Caki2 (cell line): ENCODE measurements at places on chromosomes 1 and 21. TPM values are rescaled to one million over a fixed set of nuclear protein-coding genes. Genes with fewer than 3 reads are reported as not detected.

AMIGO1 gene
- 0.51 and 3.4 TPM in 2 replicates for total RNA-seq

LORICRIN gene
- not detected in 2 replicates for total RNA-seq

PLXNA2 gene
- 0.03 and 1.6 TPM in 2 replicates for total RNA-seq

HFM1 gene
- total RNA-seq = 0.10 and 0.14 TPM in 2 replicates

CCDC17 gene
- 0.10 TPM in 1 of 2 replicates, not detected in the other for total RNA-seq

SYTL1 gene
- total RNA-seq = 39.3 and 46.3 TPM in 2 replicates

SFN gene
- total RNA-seq = 211 and 262 TPM in 2 replicates

EFCAB14 gene
- 34.5 and 60.9 TPM in 2 replicates for total RNA-seq

GREM2 gene
- total RNA-seq = 0.34 TPM in 1 of 2 replicates, not detected in the other

UBASH3A gene
- not detected in 2 replicates for total RNA-seq

PCAT6 gene
- not detected in 2 replicates for total RNA-seq

AMY1B gene
- total RNA-seq = not detected in 2 replicates

TDRD5 gene
- total RNA-seq = not detected in 2 replicates

OR2AK2 gene
- not detected in 2 replicates for total RNA-seq

OR10J1 gene
- total RNA-seq = not detected in 2 replicates

SPRR2F gene
- not detected in 2 replicates for total RNA-seq

GSTM5 gene
- not detected in 2 replicates for total RNA-seq

S1PR1 gene
- not detected in 2 replicates for total RNA-seq

KRTAP19-5 gene
- total RNA-seq = not detected in 2 replicates

UAP1 gene
- 39.4 and 46.9 TPM in 2 replicates for total RNA-seq

TPTE gene
- total RNA-seq = not detected in 2 replicates

CELSR2 gene
- total RNA-seq = 4.6 and 4.8 TPM in 2 replicates

GRHL3 gene
- 0.03 and 0.26 TPM in 2 replicates for total RNA-seq

RASSF5 gene
- total RNA-seq = 0.09 and 0.47 TPM in 2 replicates

UBQLN4 gene
- 12.4 and 36.6 TPM in 2 replicates for total RNA-seq

ELAPOR1 gene
- total RNA-seq = 0.88 and 1.7 TPM in 2 replicates

KCNA3 gene
- not detected in 2 replicates for total RNA-seq

KRTAP7-1 gene
- not detected in 2 replicates for total RNA-seq

LCE2C gene
- not detected in 2 replicates for total RNA-seq

VAV3 gene
- 21.4 and 44.4 TPM in 2 replicates for total RNA-seq

GCSAML gene
- total RNA-seq = not detected in 2 replicates

AK5 gene
- total RNA-seq = 27.7 and 28.7 TPM in 2 replicates

WNT4 gene
- total RNA-seq = 0.20 TPM in 1 of 2 replicates, not detected in the other

NME7 gene
- 7.8 and 9.9 TPM in 2 replicates for total RNA-seq

CA14 gene
- total RNA-seq = not detected in 2 replicates

MYBPH gene
- not detected in 2 replicates for total RNA-seq

FBLIM1 gene
- 7.0 and 9.3 TPM in 2 replicates for total RNA-seq

PTPN7 gene
- not detected in 2 replicates for total RNA-seq

CEPT1 gene
- 9.6 and 15.1 TPM in 2 replicates for total RNA-seq

KRTAP19-7 gene
- not detected in 2 replicates for total RNA-seq

EMC1 gene
- total RNA-seq = 34.8 and 36.4 TPM in 2 replicates

PLPPR4 gene
- not detected in 2 replicates for total RNA-seq

FRRS1 gene
- total RNA-seq = 7.2 and 7.9 TPM in 2 replicates

CD34 gene
- total RNA-seq = not detected in 2 replicates

TMEM201 gene
- total RNA-seq = 8.1 and 9.4 TPM in 2 replicates

UBL4B gene
- total RNA-seq = not detected in 2 replicates

LINGO4 gene
- total RNA-seq = not detected in 2 replicates

USP25 gene
- total RNA-seq = 15.8 and 26.8 TPM in 2 replicates

CHI3L2 gene
- not detected in 2 replicates for total RNA-seq
